H1 (cell line): ENCODE measurements at places on chromosomes 3 and 15. TPM values are rescaled to one million over a fixed set of nuclear protein-coding genes. Genes with fewer than 3 reads are reported as not detected.

Gene VEPH1
- total RNA-seq = 10.9 and 18.3 TPM in 2 replicates

Gene TLR9
- not detected in 2 replicates for total RNA-seq

Gene DUOX1
- 0.84 and 0.96 TPM in 2 replicates for total RNA-seq

Gene SOX14
- total RNA-seq = 0.21 and 0.50 TPM in 2 replicates

Gene ERICH6
- not detected in 2 replicates for total RNA-seq
